AG04450 (cell line): ENCODE measurements at places on chromosomes 3 and 15.
A peak's percentile ranks its signal among the peaks of the same experiment; 100 is the strongest.

DNA sequence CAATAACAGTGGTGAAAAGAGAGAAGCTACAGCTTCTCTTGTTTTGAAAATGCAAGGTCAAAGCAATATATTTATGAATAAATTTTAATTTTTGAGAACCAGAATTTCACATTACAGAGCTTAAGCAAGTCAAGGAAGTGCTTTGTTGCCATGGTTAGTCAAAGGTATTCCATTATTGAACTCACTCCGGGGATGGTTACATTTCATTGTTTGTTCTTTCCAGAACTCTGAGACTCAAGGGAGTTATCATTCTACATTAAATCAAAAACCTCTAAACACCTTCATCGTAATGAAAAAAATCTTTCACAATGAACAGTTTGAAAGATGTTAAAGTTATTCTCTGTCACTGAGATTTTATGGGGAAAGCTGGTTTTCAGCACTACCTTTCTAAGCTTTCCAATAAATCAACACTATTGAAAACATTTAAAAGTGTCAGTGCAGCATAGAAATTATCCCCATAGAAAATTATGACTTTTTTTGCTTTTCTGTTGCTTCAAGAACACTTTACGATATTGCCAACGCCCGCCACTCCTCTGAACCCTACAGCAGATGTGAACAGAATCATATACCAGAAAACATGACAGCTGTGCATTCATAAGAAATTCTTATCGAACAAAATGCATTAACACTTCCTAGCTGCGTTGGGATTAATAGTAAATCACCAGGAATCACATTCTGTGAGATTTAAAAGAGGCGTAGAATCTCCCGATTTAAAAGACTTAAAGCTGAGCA, 83.0 kb downstream of the OTOL1 start:
- no peak for DNase-seq

- no peak for DNase-seq
Measured at GRCh38 chr3:126340081-126340511, 17.1 kb downstream of the KLF15 start.

DNA sequence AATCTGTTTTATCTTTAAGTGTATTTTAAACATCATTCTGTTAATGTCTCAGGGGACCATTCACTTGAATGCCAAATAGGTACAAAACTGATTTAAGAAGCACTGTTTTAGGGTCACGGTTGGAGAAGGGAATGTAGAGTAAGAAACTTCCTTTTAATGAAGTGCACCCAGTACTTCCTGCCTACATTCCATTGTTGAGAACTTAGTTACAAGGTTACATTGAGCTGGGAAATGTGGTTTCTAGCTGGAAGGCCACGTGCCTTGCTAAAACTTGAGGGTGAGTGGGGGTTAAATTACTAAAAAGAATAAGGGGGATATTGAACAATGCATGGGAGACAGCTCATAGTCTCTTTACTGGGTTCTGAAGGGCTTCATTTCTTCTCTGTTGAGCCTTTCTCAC, 78.3 kb upstream of the TBC1D5 start:
- no peak for DNase-seq

- DNase-seq: no peak
Measured at GRCh38 chr15:70132139-70132538, 34.4 kb upstream of the TLE3 start.

DNA sequence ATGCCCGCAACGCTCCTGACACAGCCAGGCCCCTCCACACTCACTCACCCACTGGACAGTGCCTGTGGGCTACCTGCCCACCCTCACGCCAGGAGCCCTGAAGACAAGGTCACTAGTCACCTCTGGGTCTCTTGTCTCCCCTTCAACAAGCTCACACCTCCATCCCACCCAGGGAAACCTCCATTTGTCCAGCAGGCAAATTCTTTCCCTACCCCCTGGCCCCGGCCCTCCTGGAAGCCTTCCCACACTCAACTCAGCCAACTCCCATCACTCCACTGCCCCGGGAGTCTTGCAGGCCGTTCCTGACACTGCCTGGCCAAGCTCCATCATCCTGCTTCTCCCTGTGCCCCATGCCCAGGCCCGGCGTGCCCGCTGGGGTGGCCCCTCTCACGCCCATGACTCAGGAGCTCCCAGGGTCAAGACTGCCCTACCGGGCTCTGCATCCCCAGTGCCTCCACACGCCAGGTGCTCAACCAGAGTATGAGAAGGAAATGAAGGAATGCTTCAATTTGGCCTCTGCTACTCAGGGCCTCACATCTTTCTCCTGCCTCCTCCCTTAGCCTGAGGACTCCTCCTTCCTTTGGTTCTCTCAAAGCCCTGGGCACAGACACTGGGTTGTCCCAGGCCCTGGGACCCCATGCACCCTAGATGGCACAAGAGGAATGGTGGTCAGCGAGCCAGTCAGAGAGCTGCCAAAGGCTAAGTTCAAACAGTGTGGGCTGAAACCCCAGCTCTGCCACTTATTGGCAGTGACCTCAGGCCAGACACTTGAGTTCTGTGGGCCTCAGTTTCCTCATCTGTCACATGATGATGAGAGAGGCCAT, 88.6 kb downstream of the SEC22A start:
- DNase-seq: no peak

GRCh38 chr3:40427045-40427669, 30.0 kb upstream of the RPL14 start:
- no peak for DNase-seq

DNA sequence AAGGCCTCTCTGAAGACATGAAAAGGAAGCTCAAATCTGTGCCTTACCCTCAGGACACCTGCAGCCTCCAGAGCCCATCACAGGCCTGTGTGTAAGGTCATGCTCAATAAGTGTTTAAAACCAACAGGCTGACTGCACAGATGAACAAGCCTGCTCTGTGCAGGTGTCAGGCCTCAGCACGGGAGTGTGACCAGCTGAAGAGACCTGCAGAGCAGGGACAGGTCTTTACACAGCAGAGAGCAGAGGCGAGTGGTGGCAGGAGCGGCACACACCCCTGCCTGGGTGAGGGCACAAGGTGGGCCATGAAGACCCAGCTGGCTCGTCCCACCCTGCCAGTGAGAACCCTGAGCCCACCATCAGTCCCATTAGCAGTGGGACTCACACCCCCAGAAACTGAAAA, 56.9 kb downstream of the ROPN1B start:
- no peak for DNase-seq

GRCh38 chr3:143343944-143344343, 224.4 kb downstream of the CHST2 start:
- no peak for DNase-seq

DNA sequence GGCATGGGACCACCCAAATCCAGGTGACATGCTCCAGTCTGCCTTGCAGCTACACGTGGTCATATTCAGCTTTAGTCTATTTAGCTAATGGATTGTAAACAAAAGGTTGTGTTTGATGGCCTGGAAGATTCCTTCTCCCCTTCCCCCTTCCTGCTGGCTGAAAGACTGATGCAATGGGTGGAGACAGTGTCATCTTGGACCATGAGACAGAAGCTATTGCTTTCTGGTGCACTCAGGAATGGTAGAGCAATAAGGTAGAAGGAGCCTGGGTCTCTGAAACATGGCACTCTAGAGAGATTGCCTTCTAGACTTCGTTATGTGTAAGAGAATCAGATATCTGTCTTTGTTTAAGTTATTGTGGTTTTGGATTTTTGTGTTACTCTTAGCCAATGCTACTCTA, 25.7 kb upstream of the PTX3 start:
- DNase-seq: no peak

DNA sequence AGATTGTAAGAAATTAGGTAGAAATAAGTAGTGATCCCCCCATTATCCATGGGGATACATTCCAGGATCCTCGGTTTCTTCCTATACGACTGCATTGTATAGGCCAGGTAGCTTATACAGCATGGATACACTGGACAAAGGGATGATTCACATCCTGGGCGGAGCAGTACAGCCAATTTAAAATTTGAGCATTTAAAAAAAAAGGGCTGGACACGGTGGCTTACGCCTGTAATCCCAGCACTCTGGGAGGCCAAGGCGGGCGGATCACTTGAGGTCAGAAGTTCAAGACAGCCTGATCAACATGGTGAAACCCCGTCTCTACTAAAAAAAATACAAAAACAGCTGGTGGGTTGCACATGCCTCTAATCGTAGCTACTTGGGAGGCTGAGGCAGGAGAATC, 976 bp upstream of the ARGFX start:
- DNase-seq: no peak

DNA sequence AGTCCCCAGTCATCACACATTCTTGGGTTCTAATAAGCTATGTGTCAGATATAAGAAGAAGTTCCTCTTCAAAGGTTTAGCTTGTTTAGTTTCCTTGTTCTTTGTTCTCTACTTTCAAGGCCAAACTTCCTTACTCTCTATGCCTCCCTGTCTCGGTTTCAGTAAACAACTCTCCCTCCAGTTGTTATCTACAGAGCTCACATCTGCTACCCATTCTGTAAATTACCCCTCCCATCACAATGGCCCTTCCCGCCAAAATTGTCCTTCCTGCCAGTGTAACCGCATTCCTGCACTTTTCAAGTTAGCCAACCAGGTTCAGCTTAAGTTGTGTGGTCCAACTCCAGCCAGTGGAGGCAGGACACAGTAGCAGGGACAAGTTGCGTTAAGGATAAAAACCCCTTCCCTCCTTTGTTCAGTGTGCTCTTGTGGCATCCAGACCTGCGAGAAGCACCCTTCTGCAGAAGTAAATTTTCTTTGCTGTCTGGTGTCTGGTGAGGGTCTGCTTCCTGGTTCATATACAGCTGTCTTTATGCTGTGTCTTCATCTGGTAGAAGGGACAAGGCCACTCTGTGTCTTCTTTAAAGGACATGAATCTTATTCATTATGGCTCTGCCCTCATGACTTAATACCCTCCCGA, 342.1 kb upstream of the GRM7 start:
- DNase-seq: no peak

GRCh38 chr15:35838424-35839111, 292.6 kb upstream of the DPH6 start:
- DNase-seq: no peak

DNA sequence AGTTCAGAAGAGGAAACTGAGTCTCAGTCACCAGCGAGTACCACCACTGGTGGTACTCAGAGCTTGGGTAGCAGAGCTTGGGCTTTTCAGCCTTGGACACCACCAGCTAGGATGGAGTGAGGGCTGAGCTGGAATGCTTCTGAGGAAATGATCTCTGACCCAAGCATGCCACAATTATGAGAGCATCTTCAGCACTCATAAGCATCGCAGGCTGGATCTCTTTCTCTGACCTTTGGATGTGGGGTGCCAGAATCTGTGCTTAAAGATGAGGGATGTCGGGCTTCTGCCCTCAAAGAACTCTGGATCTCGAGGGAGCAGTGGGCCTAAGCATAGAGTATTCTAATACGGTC, 36.4 kb downstream of the ZNF710 start:
- peak; percentile 37 for DNase-seq

DNA sequence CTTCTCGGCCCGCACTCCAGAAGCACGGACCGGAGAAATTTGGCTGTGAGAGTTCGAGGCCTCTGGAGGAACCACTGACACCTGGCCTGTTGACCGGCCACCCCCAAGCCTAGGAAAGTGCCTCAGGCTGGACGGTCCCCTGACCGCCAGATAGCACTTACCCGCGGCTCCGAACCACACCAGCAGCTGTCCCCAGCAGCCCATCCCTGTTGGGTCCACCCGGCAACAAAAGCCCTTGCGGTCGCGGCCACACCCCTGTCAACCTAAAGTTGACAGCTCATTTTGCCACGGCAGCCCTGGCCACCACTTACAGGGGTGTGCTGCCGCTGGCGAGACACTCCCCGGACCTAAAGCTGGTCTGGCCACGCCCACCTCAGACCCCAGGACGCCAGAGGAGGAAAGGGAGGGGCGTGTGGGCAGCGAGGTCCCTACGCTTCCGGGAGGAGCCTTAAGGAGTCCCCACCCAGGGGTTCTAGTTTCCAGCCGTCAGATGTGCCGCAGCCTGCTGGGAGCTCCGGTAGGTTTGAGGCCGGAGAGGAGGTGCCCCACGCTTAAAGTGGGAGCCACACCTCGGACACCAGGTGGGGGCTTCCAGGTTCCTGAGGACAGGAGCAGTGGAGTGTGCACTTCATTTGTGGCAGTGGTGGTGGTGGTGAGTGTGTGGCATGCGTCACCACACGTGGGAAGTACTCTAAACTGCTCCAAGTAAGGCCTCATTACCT, at the start of gene LTK:
Gene LTK (minus strand): TSS at position 322 of the 722 bp plus-strand sequence. CDS start 118 bp downstream, at position 204.
- no peak for DNase-seq

DNA sequence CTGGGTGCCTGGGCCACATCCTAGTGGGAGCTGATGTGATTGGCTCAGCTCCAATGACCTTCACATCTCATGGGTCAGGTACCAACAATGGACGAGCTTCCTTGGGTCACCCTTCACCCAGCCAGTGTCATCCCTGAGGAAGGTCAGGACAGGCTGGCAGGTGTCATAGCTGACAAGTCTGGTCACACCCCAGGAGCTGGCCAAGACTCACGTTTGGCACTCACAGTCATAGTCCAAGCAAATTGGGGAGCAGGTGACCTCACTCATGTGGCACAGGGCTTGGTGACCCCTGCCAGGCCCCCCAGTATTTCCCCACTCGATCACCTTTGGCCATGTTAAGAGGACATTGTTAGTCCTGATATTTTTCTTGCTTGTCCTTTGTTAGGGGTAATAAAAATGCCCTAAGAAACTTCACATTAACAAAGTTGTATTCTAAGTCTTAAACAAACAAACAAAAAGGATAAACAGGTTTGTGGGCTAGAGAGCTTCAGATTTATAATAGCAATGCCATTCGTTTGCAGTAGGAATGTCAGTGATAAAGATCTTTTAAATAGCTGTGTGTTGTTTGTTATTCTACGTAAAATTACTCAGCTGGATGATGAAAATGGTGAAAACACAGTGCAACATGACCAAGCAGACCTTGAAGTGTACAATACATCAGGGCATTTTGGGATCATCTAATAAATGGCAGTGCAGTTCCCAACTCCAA, 79.5 kb upstream of the POMGNT2 start:
- peak; percentile 65 for DNase-seq

GRCh38 chr15:83030021-83030420, 18.6 kb upstream of the C15orf40 start:
- DNase-seq: no peak

GRCh38 chr3:21405671-21406667, 345.0 kb downstream of the ZNF385D start:
- no peak for DNase-seq

DNA sequence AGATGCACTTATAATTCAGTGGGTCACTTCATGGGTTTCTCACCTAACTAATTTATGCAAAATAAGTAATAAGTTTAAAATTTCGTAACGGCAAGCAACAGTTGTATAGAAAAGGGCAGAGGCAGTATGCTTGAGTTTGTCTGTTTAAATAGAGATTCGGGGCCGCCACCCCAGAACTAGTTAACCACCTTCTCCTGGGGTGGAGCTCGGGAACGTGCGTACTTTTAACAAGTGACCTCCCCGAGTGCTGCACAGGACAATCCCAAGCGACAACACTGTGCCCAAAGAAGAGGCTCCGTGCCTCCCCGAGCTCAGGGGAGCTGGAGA, 439 bp downstream of the SSR3 start:
- DNase-seq: no peak

GRCh38 chr3:43095370-43095769, 10.5 kb downstream of the POMGNT2 start:
- no peak for DNase-seq

DNA sequence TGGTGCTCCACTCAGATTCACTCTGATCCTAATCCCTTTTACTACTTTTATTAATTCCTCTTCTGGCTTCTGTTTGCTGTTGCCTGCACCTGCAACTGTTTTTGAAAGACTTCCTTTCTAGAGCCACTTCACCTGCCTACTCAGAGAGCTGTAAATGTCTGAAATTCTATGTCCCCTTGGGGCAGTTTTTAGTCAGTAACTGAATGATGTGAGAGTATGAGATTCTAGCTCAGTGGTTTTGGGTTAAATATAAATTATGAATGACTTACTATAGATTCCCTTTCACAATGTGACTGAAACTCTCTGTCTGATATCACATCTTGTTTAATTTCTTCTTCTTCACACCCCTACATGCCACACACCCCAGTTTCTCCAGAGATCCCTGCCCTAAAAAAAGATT, 47.8 kb upstream of the LRRC3B start:
- no peak for DNase-seq

- DNase-seq: no peak
Measured at GRCh38 chr3:13308380-13308801, 111.7 kb downstream of the NUP210 start.
